B cell (primary cell): ENCODE measurements at places on chromosomes 3 and 15.

DNA sequence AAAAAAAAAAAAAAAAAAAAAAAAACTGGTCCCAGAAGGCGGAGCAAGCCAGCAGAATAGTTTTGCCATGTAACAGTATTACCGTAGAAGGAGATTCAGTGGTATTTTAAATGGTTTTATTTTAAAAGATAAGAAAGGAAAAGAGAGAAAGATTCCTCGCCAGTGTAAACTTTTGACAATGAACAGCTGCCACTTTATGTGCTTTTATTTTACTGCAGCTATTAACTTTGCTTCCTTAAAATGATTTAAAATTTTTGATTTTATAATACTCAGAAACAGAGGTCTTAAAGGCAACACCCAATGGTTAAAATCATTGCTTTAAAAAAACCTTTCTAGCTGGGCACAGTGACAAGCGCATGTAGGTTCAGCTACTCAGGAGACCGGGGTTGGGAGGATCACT, 46.8 kb downstream of the TMCO5A start:
- H3K27me3 ChIP-seq: peaks cover 3% of the 10 kb centered on the region
- no peak for DNase-seq
- no peak overlapping the region for H3K27ac ChIP-seq
- no peak overlapping the region for H3K4me3 ChIP-seq

DNA sequence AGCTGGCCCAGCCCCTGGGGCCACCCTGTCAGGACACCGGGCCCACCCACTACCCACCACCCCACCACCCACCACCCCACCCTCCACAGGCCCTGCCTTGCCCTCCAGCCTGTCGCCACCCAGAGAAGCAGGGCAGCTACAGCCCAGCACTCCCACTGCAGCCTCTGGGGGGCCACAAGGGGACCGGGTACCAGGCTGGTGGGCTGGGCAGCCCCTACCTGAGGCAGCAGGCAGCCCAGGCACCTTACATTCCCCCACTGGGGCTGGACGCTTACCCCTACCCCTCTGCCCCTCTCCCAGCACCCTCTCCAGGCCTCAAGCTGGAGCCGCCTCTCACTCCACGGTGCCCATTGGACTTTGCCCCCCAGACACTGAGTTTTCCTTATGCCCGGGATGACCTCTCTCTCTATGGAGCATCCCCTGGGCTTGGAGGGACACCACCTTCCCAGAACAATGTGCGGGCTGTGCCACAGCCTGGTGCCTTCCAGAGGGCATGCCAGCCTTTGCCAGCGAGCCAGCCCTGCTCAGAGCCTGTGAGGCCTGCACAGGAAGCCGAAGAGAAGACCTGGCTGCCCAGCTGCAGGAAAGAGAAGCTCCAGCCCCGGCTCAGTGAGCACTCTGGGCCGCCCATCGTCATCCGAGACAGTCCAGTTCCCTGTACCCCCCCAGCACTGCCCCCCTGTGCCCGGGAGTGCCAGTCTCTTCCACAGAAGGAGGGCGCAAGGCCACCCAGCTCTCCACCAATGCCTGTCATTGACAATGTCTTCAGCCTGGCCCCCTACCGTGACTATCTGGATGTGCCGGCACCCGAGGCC, 5.3 kb downstream of the C15orf39 start:
- no peak overlapping the region for H3K4me3 ChIP-seq
- H3K36me3 ChIP-seq: no peaks in the 10 kb centered on the region
- peaks cover 29% of the 10 kb centered on the region for H3K4me1 ChIP-seq
- DNase-seq: no peak

DNA sequence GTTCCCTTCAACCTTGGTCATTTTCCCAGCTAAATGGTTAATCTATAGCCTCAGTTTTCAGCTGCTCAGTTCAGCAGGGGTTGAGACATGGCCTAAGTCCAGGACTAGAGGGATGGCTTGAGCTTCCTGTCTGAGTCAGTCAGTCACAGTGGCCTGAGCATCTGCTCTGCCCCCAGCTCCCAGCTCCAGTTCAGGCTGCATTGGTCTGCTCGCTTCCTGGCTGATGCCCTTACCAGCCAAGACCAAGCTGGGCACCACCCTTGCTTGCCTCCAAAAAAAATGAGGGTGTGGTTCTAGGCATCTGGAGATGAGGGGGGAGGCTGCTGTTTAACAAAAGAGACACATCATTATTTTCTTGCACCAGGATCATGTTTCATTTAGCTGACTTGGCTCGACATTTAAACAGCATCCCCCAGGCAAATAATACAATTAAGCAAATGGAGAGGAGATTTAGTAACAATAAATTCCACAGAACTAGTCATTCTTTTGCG, 70.7 kb downstream of the WNT5A start:
- no peaks in the 10 kb centered on the region for H3K27me3 ChIP-seq
- no peaks in the 10 kb centered on the region for H3K4me1 ChIP-seq

- H3K36me3 ChIP-seq: no peaks in the 10 kb centered on the region
- H3K4me1 ChIP-seq: no peaks in the 10 kb centered on the region
- no peak overlapping the region for H3K4me3 ChIP-seq
- H3K27ac ChIP-seq: no peak overlapping the region
- H3K27me3 ChIP-seq: no peaks in the 10 kb centered on the region
- DNase-seq: no peak
These were observed 77.0 kb downstream of the PLCL2 start for GRCh38 chr3:16961621-16962205.

- H3K4me3 ChIP-seq: no peak overlapping the region
- H3K36me3 ChIP-seq: no peaks in the 10 kb centered on the region
- DNase-seq: no peak
- H3K4me1 ChIP-seq: no peaks in the 10 kb centered on the region
These were observed 53.8 kb downstream of the RBMS3 start for GRCh38 chr3:29334706-29335105.

DNA sequence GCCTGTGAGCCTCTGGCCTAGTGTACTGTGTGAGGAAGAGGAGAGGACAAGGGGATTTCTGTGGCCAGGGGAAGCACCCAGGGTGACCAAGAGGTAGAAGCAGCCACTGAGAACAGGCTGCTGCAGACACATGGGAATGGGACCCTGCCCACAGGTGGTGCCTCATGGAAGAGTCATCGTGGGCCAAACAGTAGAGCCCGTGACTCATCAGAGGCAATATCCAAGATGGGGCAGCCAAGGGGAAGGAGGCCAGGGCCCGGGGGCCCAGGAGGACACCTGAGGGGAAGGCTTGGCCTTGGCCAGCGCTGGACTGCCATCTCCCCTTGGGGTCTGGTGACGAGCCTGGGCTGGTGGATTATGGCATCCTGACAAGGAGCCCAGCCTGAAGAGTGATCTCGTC, 275.0 kb upstream of the LYSMD4 start:
- no peak for DNase-seq
- H3K27ac ChIP-seq: no peak overlapping the region
- no peaks in the 10 kb centered on the region for H3K4me1 ChIP-seq
- no peaks in the 10 kb centered on the region for H3K27me3 ChIP-seq

DNA sequence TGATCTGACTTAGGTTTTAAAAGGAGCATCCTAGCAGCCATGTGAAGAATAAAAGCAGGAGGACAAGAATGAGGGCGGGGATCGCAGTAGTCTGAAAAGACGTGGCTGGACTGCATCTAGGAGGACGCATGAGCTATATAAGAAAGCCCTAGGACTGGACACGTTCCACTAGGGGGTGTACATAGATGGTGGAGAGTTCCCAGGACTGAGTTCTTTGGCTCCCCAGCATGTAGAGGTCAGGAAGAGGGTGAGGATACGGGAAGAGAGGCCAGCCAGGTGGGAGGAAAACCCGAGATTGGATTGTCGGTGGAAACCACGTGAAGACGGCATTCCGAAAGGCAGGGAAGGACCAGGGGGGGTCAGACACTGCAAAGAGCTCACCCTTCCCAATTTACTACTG, 64.2 kb upstream of the CFAP161 start:
- no peaks in the 10 kb centered on the region for H3K4me1 ChIP-seq

GRCh38 chr3:99638167-99638948, at the start of gene COL8A1:
TSS of gene COL8A1 (plus strand) at chr3:99638594. CDS start at chr3:99790683, 152,089 bp downstream.
- peaks cover 7% of the 10 kb centered on the region for H3K4me1 ChIP-seq
- no peak within 1 kb of the TSS for H3K4me3 ChIP-seq
- no peak for DNase-seq
- H3K36me3 ChIP-seq: no peaks in the 10 kb centered on the region
- H3K27me3 ChIP-seq: no peaks in the 10 kb centered on the region

GRCh38 chr3:58833491-58833890, 166.9 kb upstream of the FAM3D start:
- no peaks in the 10 kb centered on the region for H3K4me1 ChIP-seq
- H3K4me3 ChIP-seq: no peak overlapping the region
- H3K27ac ChIP-seq: no peak overlapping the region
- DNase-seq: no peak
- H3K36me3 ChIP-seq: no peaks in the 10 kb centered on the region
- no peaks in the 10 kb centered on the region for H3K27me3 ChIP-seq

- no peak overlapping the region for H3K4me3 ChIP-seq
- DNase-seq: no peak
- H3K27me3 ChIP-seq: no peaks in the 10 kb centered on the region
- H3K4me1 ChIP-seq: no peaks in the 10 kb centered on the region
- H3K36me3 ChIP-seq: no peaks in the 10 kb centered on the region
These were observed 24.2 kb downstream of the TRIM71 start for GRCh38 chr3:32841867-32842470.
